Sigmoid colon (tissue), 7 donors: ENCODE measurements at places on chromosomes 5 and 9. TPM values are rescaled to one million over a fixed set of nuclear protein-coding genes. Genes with fewer than 3 reads are reported as not detected.

- peak; percentile 85 for DNase-seq
- H3K4me3 ChIP-seq: no peak overlapping the region
- peaks cover 9% of the 10 kb centered on the region for H3K36me3 ChIP-seq
- peak overlapping the region; percentile 92 for H3K27ac ChIP-seq
- peaks cover 59% of the 10 kb centered on the region for H3K4me1 ChIP-seq
Measured at GRCh38 chr9:97529363-97530076, 28.1 kb downstream of the TMOD1 start.

DNA sequence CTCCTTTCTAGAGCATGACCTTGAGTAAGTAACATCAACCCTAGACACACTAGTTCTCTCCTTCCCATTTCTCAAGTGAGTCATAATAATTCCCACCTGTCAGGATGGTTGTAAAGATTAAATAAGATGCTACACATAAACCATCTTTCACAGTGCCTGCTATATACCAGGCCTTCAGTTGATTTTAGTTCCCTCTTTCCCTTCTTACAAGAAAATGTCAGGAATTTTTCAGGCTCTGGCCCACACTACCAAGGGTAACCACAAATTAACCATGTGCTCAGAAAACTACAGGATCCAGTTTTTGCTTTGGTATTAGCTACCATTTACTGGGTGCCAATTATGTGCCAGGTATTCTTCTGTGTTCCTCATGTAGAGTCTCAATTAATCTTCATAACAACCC lies 42.7 kb upstream of the RARS1 start:
- H3K4me1 ChIP-seq: no peaks in the 10 kb centered on the region
- no peaks in the 10 kb centered on the region for H3K36me3 ChIP-seq
- H3K27ac ChIP-seq: no peak overlapping the region
- no peak for DNase-seq
- no peak overlapping the region for H3K4me3 ChIP-seq

RELL2 gene
- 10.5 TPM for polyA plus RNA-seq

KIAA1958 gene
- polyA plus RNA-seq: 0.92 TPM

C6 gene
- polyA plus RNA-seq: 2.4 TPM

ACER2 gene
- polyA plus RNA-seq: 1.3 TPM
